ENCODE measurements at places on chromosomes 5 and 9.

GRCh38 chr5:41748631-41749030 lies 121.6 kb downstream of the OXCT1 start:
- no peak for DNase-seq

- DNase-seq = no peak
These were observed 54.6 kb downstream of the ALG2 start for GRCh38 chr9:99167119-99167518.

GRCh38 chr5:117590944-117591343 lies 1016.3 kb upstream of the SEMA6A start:
- no peak for DNase-seq

DNA sequence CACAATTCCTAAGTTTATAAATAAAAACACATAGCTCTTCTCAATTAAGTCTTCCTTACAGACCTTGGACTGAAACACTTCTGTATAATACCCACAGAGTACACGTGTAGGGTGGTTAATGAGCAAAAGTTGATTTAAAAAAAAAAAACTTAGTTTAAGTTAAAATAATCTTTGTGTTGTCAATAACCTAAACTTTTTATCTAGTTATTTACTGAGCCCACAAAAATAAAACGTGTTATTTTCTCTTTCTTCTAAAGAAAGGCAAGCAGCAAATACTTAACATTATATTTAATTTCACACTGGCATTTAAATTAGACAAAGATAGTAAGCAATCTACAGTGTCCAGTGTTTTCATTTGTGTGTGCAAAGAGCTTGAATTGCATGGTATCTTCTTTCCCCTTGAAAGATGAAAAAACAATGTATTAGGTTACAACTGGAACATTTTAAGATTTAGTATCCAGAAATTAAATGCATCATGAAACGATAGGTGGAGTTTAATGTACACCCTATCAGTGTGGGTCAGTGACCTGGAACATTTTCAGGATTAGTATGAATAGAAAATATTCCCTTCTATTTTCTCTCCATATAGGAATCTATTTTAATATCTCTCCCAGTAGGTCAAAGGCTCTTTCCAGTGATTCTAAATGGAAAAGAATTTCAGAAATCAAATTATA lies 1014.8 kb downstream of the NR2F1-AS1 start:
- DNase-seq = no peak

- no peak for DNase-seq
These were observed 86.6 kb downstream of the ZNF608 start for GRCh38 chr5:124659798-124660197.

DNA sequence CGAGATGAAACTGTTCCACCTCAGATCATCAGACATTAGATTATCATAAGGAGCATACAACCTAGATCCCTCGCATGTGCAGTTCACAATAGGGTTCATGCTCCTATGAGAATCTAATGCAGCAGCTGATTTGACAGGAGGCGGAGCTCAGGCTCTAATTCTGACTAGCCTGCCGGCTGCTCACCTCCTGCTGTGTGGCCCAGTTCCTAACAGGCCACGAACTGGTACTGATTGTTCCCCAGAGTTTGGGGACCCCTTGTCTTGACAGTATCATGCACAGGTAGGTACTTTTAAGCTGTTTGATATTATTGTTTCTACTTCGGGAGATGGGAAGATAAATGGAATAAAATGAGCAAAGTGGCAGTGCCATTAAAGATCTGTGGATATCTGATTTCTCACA lies 66.9 kb downstream of the ZCCHC7 start:
- DNase-seq = no peak

GRCh38 chr5:110751902-110752762 lies 13.3 kb downstream of the SLC25A46 start:
- no peak for DNase-seq

GRCh38 chr9:81815781-81816180 lies 112.4 kb upstream of the SPATA31D4 start:
- no peak for DNase-seq

GRCh38 chr5:9062873-9063272 lies 483.0 kb downstream of the SEMA5A start:
- no peak for DNase-seq

GRCh38 chr5:112002376-112002775 lies 245.4 kb upstream of the NREP start:
- no peak for DNase-seq

DNA sequence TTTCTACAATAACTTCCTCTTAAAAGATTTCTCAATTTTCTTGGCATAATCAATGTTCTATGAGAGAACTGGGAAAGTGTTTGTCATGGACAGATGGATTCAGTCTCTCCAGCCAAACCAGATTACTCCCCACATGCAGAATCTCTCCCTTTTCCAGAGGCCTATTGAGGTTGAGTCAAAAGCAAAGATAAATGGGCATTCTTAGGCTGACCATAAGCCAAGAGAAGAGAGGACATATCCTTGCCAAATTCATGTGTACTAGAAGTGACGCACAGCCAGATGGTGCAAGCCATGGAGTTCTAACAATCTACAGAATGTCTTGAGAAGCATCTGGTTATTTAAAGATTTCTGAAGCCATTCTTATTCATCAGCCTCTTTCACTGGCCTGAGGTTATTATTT lies 2115.0 kb downstream of the MAT2B start:
- no peak for DNase-seq

- no peak for DNase-seq
These were observed 97.7 kb upstream of the HCN1 start for GRCh38 chr5:45793638-45794532.

DNA sequence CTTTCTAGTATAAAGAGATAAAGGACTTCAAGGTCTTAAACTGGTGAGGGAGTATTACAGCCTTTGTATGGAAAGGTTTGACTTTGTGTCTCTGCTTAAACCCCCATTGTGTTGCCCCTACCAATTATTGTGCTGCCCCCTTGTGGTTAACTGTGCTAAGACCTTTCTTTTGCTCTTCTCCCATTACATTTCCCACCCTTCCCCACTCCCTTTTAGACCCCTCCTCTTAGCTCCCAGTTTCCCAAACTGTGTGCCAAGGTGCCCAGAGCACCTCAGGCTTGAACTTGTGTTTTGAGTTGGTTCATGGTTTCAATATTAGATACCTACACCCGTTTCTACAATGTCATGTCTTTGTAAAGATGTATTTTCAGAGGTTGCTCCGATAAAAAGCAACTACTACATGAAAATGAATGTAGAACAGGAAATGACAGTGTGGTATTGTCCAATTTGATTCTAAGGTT lies 2.9 kb downstream of the JAK2 start:
- DNase-seq = no peak

GRCh38 chr5:100584069-100584468 lies 48.9 kb downstream of the FAM174A start:
- DNase-seq = no peak

DNA sequence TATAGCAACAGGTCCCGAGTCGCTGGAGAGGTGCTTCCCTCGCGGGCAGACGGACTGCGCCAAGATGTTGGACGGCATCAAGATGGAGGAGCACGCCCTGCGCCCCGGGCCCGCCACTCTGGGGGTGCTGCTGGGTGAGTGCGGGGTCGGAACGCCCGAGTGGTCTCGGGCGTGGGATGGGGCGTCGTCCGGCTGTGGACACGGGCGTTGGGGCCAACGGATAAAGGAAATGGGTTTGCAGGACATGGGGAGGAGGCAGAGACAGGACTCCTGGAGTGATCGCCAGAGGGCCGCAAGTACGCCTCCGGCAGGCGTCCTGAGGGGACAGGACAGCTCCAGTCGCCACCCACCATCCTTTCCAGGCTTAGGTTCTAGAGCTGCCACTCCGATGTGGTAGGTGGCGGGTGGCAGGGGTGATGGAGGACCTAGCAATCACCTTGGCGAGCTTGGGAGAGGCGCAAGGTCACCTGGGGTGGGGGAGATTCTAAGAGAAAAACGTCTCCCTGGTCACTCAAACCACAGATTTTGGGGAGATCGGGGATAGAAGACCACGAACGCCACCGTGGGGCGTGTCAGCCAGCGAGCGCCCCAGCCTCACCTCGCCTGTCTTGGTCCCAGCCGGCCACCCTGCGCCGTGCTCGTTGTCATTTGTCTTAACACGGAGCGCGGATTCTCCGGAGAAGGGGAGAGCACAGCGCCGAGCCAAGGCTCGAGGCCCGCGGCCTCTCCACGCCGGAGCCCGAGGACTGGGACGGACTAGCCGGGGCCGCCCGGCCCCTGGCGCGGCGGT lies 922 bp downstream of the LMX1B start:
- DNase-seq = no peak

GRCh38 chr5:103703617-103704016 lies 141.0 kb upstream of the NUDT12 start:
- peak; percentile 8 for DNase-seq

GRCh38 chr9:73615557-73615956 lies 463.9 kb downstream of the ANXA1 start:
- no peak for DNase-seq

- peak; percentile 69 for DNase-seq
These were observed 27.4 kb downstream of the BARHL1 start for GRCh38 chr9:132609829-132610228.

GRCh38 chr5:6399980-6400910 lies 21.9 kb upstream of the MED10 start:
- DNase-seq = peak; percentile 71

GRCh38 chr5:93053825-93054224 lies 527.2 kb downstream of the NR2F1-AS1 start:
- no peak for DNase-seq

GRCh38 chr5:128633901-128634300 lies 95.9 kb upstream of the FBN2 start:
- no peak for DNase-seq

GRCh38 chr9:109440117-109440515 lies 58.0 kb downstream of the PTPN3 start:
- DNase-seq = no peak

DNA sequence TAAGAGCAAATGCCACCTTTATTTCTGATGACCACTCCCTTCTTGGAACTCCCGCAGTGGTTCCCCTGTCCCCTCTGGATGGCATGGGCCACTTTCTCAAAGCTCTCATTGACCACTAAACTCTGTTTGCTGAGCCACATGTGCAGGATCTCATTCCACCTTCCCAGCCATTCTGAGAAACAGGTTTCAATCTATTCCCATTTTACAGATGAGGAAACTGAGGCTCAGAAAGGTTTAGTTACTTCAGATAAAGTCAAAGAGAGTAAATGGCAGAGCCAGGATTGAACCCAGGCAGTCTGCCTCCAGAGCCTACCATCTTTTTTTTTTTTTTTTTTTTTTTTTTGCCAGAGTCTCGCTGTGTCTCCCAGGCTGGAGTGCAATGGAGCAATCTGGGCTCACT lies 24.2 kb downstream of the COL27A1 start:
- DNase-seq = no peak

- DNase-seq = no peak
These were observed at the start of gene TYRP1 for GRCh38 chr9:12693141-12693540. Gene TYRP1, plus strand, starts transcription at chr9:12693385. Its CDS starts 612 bp downstream, at chr9:12693997.

- no peak for DNase-seq
These were observed 83.0 kb upstream of the IL33 start for GRCh38 chr9:6132650-6133049.

DNA sequence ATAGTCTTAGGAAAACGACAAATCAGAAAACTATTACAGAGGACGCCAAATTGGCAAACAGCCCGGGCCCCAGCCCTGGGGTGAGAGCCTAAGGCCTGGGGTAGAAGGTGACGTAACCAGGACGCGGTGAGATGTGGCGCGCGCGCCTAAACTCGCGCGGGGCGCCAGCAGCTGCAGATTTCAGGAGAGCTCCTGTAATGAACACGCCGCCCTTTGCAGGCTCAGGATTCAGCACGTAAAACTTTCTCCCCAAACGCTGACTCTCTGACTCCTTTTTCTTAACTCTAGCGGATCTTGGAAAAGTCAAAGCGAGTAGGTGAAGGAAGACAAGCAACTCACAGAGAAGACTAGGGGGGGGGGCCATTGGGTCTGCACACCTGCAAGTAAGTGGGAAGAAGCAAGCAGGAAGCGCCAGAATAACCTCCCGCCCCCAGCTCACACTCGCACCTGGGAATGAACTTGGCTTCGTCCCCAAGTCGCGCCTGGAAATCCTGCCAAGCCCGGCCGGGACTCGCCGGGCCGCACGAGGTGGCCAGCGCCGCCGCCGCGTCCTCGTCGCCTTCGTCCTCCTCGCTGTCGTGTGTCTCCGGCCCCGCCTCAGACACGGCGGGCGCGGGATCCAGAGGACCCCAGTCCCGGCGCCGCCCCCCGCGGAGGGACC lies 822 bp downstream of the RASEF start:
- peak; percentile 57 for DNase-seq

GRCh38 chr5:179926657-179927056 lies 19.0 kb upstream of the TBC1D9B start:
- no peak for DNase-seq

- DNase-seq = no peak
These were observed 10.8 kb upstream of the CCDC69 start for GRCh38 chr5:151234476-151235238.

DNA sequence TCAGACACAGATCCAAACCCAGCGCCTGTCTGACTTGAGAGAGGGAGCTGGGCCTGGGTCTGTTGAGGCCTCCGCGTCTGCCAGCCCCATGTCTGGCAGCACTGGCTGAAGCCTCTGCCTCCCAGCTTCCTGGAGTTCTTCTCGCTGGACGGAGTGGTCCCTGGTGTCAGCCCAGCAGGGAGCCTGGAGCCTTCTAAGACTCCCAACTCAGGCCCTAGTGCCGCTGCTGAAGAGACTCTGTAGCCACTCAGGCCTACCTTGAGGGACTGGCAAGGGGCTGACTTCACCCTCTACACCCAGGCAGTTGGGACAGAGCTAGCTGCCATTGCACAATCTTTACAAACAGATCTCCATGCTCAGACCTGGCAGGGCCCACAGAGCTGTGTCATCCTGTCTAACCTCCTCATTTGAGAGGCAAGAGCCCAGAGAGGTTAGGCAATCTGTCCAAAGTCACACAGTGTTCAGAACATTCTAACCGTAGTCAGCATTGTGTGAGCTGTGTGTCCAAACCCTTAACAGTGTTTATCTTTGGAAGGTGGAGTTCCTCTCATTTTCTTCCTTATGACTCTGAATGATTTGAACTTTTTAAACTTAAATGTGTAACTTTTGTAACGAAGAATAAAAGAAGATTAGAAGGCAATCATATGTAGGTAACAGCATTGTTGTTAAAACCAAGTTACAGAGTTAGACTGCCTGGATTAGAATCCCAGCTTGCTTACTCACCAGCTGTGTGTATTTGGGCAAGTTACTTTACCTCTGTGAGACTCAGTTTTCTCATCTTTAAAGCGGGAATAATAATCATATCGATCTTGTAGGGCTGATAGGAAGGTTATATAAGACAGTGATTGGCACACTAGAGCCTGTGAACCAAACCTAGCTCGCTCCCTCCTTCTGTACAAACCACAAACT lies 4.6 kb upstream of the DUSP1 start:
- DNase-seq = peak; percentile 76

- DNase-seq = no peak
These were observed 40.6 kb downstream of the INSYN2B start for GRCh38 chr5:169939731-169940130.

GRCh38 chr9:110555551-110556331 lies 23.8 kb downstream of the SVEP1 start:
- DNase-seq = peak; percentile 69

DNA sequence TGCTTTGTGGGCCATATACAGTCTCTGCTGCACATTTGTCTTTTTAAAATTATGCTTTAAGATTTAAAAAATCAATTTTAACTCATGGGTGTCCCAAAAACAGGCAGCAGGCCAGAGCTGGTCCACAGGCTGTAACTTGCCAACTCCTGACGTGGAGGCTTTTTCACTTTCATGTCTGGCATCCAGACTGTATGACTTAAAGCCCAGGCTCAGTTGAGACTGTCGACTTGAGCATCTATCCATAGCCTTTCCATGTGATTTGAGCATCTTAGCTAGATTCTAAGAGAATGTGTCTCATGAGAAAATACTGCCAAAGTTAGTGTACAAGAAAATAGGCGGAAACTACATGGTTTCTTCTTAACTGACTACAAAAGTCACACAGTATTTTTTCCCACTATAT lies 559.0 kb upstream of the TUSC1 start:
- no peak for DNase-seq

All from RWPE1 (cell line).